ENCODE measurements at places on chromosomes 2 and 18.
A peak's percentile ranks its signal among the peaks of the same experiment; 100 is the strongest.

GRCh38 chr18:3689091-3689490 lies 239.1 kb downstream of the TGIF1 start:
- no peak for DNase-seq

DNA sequence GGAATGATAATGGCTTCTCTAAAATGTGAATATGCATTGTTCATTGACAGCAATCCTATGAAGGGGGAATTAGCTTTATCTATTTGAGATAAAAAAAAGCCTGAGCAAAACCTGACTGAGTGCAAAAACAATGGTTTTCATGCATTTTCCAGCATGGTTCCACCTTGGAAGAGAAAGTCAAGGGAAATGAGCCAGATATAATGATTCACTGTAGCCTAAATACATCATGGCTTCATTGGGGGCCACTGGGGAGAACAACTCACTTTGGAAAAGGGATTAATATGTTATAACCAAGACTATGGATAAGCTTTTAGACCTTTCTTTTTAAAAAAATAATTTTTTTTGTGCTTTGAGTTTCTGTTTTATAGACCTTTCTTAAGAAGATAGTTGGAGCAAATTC lies 679.7 kb downstream of the NYAP2 start:
- no peak for DNase-seq

DNA sequence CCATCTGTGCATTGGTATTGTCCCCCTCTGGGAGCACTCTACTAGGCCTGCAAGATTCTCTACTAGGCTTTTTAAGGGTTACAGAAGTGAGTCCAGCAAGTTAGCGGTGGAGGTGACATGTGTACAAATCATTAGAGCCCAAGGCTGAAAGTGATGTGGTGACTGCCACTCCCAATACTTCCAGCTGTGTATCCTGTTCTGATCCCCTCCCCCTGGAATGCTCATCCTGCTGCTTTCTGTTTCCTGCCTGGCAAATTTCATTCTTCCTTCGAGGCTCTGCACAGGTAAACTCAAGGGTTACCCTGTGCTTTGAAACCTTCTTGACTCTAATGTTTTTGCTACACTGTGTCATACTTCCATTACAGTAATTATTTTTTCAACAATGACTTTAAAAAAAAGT lies 258.5 kb upstream of the REV1 start:
- no peak for DNase-seq

DNA sequence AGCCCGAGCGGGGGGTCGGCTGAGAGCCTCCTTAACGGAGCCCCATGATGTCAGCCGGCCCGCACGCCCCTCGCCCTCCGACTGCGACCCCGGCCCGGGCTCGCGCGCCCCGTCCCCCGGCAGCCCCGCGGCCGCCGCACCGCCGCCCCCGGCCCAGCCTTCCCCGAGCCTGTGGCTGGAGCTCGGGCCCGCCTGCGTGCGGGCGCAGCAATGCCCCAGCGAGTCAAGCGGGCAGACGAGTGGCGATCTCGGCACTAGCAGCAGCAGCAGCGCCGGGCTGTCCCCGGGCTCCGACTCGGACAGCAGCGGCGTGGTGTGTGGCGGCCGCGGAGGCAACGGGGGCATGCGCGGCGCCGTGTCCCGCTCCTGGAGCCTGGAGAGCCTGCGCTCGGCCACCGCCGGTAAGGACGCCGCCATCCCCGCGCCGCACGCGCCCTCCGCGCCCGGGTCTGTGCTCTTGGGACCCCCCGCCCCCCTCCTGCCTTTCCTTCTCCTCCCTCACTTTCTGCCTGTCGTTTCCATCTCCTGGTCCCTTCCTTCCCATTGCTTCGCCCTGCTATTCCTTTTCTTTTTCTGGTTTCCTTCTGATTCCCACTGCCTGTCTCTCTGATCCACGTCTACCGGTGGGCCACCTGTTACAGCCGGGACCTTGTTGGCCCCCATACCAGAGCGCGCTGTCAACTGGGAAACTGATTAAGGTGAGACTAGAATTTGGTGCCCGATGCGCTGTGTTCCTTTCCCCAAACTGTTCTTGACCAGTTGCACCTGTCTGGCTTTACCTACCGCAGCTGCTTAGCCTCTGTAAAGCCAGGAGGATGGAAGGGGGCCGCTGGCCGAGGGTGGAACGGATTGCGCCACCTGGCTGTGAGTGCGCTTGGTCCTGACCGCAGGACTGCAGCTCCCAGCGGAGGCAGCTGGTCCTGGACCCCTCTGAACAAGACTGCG lies 127.4 kb downstream of the ARHGEF4 start:
- no peak for DNase-seq

DNA sequence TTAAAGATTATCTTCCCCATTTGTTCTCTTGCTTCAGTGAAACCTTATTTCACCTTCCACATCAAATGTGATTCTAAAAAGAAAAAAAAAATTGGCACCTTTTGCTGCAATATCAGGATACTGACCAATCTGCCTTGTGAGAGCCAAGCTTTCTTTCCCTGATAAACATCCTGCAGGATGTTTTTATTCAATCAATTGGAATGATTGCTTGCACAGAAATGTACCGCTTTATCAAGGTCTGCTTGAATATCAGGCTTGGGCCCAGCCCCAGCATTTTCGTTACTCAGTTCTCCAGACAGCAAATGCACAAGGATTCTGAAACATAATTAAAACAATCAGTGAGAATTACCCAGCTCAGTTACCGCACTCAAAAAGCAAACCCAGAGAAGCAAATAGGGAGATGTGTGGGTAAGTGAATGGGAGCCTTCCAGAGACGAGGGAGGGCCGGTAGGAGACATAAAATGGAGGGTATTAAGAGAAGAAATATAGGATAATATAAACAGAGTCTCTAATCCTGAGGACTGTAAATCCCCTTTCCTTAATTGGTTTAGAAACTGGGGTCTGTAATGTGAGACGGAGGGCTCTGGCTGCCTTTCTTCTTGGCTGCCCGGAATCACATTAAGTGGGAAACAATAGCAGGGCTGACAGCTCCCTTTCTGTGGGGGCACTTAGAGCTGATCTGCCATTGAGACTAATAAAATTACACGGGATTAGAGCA lies 291.8 kb downstream of the ICOS start:
- peak; percentile 11 for DNase-seq

DNA sequence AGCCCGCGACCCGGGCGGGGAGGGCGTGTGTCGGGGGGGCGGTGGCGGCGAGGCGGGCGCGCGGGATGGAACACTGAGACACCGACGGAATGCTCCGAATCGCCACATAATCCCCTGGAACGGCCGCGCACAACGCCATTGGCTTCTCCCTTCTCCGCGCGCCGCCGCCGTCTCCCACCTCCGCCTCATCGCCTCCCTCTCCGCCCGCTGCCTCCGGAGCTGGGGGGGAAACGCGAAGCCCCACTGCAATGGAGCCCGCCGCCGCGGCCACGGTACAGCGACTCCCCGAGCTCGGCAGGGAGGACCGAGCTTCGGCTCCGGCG lies at the start of gene PHLPP1:
PHLPP1 (plus strand) TSS at position 106 of the 323 bp plus-strand sequence; CDS start at position 249, 143 bp downstream.
- no peak for DNase-seq

DNA sequence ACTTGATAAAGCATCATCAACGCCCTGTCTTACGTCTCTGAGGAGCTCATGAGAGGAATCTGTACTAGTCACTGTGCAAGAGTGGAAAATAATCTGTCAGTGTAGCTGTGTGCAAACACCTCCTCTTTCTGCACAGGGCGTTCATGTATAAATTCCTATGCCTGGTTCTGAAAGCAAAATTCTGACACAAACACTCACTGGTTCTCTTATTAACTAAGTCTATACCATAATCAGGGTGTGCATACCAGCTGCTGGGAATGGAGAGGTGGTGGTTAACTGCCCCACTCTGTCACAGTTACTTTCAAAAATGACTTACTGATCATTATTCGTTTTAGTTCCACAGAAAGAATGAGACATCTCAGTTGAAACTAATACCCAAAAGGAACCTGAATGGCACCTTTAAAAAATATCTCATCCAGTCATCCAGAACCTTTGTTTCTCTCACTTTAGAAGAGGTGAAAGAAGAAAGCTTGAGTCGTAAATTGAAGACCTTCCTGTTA lies 35.7 kb downstream of the STK39 start:
- no peak for DNase-seq

DNA sequence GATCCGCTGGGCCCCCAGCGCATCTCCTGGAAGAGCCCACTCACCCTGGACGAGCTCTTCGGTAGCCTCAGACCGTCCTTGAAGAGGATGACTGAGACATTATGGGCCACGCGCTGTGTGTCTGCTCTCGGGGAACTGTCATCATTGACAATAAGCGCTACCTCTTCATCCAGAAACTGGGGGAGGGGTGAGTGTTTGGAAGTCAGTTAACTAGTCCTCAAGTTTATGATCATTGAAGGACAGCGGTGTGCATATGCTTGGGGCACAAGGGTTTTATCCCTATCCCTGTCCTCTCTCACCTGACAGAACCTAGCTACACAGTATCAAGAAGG lies 586 bp downstream of the STK16 start:
- DNase-seq: no peak

- no peak for DNase-seq
These were observed 193.4 kb upstream of the RMP24 start for GRCh38 chr18:35778850-35779627.
